CD4-positive, alpha-beta memory T cell (primary cell): ENCODE measurements at places on chromosomes 6 and 20.
A peak's percentile ranks its signal among the peaks of the same experiment; 100 is the strongest.

DNA sequence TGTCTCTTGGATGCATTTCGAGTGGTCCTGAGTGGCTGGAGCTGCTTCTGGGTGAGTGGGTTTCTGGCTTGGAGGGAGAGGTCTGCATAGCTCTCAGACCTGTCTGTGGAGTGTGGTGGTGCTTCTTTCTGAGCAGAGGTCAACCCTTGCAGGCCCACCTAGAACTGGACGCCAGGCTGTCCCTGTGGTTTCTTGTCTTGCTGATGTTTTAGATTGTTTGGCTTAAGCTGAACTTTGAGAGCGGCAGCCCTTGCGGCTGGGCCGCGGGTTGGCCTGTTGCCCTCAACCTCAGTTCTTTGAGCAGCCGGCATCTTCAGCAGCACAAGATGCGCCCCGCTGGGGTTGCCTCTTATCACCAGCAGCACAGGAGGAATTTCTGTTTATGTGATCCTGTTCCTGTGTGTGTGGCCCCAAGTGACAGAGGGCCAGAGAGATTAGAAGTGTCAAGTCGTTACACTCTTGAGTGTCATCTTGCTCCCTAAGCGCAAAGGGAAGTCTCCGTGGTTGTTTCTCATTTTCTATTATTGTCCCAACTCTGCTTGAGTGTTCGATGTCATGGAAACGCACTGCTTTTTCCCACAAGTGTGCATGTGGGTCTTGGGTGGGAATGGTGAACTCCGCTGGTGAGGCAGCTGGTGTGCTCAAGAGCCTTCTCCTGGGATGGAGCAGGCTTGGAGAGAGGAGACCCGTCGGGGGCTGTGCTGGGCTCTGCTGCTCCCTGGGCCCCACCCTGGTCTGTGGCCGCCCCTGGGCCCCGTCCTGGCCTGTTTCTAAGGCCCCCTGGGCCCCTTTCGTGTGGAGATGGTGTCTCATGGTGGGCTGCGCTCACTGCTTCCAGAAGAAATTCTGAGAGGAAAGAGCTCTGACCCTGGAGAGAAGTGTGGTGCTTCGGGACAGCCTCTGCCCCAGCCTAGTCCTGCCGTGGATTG is 20.1 kb upstream of the SLC22A1 start:
- no peak for DNase-seq

DNA sequence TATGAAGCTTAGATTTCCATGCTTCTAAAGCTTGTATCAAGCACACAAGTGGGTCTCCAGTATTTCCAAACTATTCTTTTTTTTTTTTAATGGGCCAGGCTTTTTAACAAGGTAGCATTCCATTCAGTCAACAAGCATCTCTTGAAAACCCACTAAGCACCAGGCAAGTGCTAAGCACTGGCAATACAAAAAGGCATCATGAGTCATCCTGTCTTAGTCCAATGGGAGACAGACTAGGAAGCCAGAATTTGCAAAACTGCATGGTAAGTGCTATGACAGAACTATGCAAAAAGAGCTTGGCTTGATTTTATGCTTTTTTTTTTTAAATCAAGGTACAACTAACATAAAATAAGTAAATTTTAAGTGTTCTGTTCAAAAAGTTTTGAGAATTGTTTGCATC is 109.3 kb upstream of the DST start:
- DNase-seq = no peak

DNA sequence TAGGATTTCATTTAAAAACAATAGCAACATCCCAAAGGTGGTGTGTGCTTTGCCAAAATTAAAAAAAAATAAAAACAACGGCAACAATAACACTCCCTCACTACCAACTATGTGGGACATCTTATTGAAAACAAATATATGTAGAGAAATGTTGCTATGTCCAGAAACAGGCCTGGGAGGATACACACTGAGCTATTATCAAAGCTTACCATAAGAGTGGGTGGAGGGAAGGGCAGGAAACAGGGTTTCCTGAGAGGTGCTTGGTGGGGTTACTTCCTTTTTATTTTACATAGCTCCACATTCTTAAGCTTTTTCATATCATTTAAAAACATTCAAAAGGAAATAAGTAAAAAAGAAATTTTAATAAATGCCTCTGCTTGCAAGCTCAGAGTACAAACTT is 150.0 kb upstream of the RIPOR2 start:
- peak; percentile 19 for DNase-seq

DNA sequence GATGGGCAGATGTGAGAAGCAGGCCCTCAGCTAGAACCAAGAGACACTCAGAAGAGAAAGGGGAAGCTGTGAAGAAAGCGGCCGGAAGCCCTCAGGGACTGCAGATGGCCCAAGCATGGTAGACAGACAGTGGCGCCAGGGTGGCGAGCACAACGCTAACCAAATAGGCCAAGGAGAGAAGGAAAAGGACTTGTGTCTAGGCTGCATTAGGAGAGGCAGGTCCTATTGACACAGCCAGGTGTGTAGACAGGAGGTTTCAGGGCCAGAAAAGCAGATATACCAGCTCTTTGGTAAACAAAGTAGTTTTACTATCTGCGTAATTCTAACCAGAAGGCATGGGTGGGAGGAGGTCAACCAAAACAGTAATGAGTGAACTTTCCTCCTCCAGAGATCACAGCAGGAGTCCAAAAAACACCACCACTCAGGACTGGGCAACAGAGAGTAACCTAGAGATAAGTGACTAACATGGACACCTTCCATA is 15.8 kb upstream of the MAP7 start:
- DNase-seq = no peak

DNA sequence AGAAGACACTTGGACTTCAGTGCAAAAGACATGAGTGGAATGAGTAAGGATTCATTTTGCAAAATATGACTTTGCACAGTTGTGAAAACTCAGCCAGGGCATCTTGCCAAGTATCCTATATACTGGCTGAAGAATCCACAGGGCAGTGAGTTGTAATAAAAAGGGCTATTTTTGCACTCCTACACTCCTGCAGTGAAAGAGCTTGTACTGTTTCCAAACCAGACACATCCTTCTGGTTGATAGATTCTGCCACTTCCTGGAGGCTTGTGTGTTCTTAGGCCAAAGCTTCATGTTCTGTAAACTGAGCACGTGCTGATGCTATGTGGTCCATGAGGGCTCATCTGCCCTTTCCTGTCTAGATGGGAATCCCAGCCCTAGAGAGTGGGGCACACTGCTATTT is 34.9 kb downstream of the GMPR start:
- DNase-seq = no peak

- DNase-seq = no peak
Observed at GRCh38 chr6:147752689-147753403, 244.4 kb downstream of the SAMD5 start.

DNA sequence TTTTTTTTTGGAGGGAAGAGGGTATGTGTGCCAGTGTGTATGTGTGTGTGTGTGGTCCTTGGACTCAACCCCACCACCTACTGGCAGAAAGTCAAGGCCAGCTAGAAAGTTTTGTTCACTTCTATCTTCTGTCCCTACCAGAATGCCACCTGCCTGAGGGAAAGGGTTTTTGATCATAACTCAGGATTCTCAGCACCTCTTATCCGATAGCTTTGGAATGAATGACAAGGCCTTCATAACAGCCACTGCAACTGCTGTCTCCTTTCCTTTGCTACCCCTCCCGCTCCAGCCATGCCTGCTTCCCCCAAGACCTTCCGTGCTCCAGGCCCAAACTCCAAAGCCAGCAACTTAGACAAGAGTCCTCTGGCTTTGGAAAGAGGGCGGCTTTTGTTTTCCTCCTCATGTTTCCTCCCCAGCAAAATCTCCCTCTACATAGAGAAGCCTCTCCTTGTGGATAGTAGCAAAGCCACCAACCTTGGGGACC is 18.7 kb downstream of the BTN3A1 start:
- DNase-seq = peak; percentile 33

- no peak for DNase-seq
Observed at GRCh38 chr6:119124079-119124824, 45.8 kb upstream of the FAM184A start.

GRCh38 chr6:25068866-25069265 is 133.1 kb upstream of the RIPOR2 start:
- DNase-seq = no peak

GRCh38 chr6:22956029-22956681 is 386.8 kb downstream of the HDGFL1 start:
- no peak for DNase-seq

DNA sequence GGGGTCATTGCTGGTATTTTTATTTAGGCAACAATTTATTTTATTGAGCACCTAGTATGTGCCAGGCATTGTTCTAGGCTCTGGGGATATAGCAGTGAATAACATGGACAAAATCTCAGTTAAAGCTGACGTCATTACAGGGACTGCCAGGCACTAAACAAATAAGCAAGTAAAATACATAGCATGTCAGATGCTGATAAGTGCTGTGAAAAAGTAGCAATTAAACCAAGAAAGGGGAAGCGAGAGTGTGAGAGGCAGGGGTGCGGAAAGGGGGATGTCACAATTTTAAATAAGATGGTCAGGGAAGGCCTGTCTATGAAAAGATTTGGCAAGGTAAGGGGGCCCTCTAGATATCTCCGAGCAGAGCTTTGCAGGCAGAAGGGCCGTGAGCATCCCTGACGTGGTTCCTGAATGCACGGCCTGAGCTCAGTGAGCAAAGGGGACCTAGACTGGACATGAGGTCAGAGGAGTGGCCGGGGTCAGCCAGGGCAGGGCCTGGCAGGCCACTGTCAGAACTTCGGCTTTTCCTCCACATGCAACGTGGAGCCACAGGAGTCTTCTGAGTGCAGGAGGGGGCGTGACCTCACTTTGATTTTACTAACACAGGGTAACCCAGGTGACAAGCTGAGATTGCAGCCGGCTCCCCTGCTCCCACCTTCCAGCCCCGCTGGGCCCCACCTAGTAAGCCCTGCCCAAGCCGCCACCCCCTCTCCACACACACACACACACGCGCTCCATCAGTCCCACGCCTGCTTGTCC is 24.2 kb upstream of the SIRPA start:
- DNase-seq = no peak

DNA sequence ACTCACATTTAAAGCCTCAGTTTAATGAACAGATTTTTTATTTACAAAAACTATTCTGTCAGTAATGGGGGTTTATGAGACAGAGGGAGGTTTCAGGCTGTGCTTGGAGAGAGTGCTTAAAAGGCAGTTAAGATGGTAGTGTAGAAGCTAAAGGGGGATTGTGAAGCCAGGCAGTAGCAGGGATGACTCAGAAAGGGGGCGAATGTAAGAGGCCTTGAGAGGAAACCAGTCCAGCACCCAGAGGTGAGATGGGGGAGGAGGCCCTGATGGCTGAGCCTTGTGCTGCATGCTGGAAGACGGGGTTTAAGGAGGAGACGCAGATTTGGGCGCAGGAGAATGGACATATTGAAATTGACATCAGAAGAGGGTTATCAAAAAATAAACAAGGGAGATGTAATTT is 6.6 kb upstream of the SERPINB9 start:
- DNase-seq = no peak

DNA sequence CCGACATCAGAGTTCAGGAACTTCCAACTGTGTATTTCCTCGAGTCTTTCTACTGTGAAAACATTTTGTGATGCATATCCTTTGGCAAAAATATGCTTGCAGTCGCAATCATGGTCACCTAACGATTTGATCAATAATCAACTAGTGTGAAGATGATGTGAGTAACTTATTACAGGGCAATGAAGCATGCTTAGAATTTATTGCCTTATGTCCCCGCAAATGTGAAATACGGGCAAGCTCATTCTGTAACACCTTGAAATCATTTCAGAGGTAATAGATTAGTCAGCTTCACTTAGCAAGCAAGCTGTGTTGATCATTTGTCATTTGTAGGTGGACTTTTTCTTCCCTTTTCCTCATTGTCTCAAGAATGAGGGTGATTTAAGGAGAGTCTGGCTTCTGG is 67.9 kb upstream of the DOK5 start:
- no peak for DNase-seq

GRCh38 chr6:43986177-43986825 is 141.0 kb downstream of the MRPL14 start:
- no peak for DNase-seq

GRCh38 chr6:128655978-128656498 is 135.6 kb upstream of the PTPRK start:
- no peak for DNase-seq

DNA sequence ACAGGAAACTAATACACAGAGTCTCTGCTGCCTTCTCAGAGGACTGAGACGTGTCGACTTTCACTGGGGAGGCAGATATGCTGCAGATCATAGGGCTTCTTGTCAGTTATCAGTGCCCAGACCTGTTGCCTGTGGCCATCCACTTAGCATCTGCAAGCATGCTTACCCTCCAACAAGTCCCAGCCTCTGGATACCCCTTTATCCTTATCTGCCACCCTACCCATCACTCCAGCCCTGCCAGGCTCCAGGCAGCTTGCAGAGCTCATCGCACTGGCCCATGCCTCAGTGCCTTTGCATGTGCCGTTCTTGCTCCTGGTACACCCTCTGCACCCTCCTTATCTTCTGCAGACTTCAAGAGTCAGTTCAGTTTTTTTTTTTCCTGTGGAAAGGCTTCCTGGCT is 119.2 kb downstream of the TOX2 start:
- DNase-seq = no peak

DNA sequence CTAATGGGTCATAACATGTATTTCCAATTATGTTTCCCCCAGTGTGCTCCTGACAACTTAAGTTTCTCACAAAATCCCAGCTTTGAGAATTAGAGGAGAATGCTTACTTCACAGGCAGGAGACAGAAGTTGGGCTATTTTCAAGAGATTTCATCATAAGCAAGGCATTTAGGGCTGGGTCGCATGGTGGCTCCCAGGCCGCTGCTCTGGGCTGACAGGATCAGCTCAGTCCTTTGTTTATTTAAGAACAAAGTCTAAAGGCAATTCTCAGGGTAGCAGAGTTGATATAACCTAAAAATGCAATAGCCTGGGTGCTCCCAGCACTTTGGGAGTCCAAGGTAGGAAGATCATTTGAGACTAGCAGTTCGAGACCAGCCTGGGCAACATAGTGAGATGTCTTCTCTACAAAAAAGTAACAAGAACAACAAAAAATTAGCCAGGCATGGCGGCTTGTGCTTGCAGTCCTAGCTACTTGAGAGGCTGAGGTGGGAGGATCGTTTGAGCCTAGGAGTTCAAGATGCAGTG is 10.9 kb downstream of the FOXQ1 start:
- DNase-seq = no peak

GRCh38 chr20:13665709-13666395 is 27.1 kb upstream of the TASP1 start:
- DNase-seq = no peak

DNA sequence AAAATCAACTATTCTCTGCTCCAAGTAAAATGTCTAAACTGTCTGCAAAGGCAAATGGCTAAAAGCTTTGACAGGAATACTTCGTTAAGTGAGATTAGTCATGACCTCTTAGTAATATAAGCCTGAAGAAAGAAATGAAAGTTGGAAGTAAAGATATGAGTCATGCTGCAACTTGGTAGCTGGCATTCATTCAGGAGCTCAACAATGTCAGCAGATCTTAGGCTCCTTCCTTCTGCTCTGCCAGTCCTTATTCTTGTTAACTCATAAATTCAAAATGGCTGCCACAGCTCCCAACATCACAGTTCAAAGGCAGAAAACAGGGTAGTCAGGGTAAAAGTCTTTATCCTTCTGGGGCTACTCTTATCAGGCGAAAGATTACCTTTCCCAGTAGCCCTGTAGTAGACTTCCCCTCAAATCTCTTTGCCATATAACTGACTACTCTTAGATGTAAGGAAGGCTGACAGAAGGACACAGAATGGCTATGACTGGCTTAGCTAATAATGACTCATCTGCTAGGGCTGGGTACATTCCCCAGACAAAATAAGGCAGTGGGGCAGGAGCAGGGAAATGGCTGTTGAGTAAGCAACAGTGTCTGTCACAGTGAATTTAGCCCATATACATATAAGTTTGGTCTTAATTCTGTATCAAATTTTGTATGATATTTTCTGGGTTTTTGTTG is 24.4 kb upstream of the C6orf62 start:
- DNase-seq = no peak
